M059J (cell line): ENCODE measurements at places on chromosomes 7 and 10.

GRCh38 chr10:24556750-24557742 is 166.6 kb downstream of the ARHGAP21 start:
- peak; percentile 58 for DNase-seq

DNA sequence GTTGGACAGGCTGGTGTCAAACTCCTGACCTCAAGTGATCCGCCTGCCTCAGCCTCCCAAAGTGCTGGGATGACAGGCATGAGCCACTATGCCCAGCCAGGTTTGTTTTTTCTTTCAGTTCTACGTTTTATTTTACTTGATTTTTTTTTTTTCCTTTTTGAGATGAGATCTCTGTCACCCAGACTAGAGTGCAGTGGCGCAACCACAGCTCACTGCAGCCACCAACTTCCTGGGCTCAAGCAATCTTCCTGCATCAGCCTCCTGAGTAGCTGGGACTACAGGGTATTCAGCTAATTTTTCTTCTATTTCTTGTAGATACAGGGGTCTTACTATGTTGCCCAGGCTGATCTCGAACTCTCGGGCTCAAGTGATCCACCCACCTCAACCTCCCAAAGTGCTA is 24.3 kb downstream of the GDI2 start:
- DNase-seq, result no peak

DNA sequence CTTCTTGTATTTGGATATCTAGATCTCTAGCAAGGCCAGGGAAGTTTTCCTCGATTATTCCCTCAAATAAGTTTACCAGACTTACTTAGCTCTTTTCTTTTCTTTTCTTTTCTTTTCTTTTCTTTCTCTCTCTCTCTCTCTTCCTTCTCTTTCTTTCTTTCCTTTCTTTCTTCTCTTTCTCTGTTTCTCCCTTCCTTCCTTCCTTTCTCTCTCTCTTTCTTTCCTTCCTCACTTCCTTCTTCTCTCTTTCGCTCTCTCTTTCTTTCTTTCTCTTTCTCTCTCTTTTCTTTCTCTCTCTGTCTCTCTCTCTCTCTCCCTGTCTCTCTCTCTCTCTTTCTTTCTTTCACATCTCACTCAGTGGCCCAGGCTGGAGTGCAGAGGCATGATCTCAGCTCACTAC is 37.0 kb downstream of the UPP1 start:
- DNase-seq, result no peak

- DNase-seq, result peak; percentile 67
Measured at GRCh38 chr7:37395618-37396259, 52.9 kb downstream of the ELMO1 start.

- DNase-seq, result no peak
Measured at GRCh38 chr7:82410461-82410860, 33.1 kb downstream of the CACNA2D1 start.

GRCh38 chr10:50625649-50626132 is 1.9 kb upstream of the SGMS1 start:
- peak; percentile 7 for DNase-seq

- DNase-seq, result no peak
Measured at GRCh38 chr7:141408440-141408839, 142.8 kb upstream of the AGK start.

DNA sequence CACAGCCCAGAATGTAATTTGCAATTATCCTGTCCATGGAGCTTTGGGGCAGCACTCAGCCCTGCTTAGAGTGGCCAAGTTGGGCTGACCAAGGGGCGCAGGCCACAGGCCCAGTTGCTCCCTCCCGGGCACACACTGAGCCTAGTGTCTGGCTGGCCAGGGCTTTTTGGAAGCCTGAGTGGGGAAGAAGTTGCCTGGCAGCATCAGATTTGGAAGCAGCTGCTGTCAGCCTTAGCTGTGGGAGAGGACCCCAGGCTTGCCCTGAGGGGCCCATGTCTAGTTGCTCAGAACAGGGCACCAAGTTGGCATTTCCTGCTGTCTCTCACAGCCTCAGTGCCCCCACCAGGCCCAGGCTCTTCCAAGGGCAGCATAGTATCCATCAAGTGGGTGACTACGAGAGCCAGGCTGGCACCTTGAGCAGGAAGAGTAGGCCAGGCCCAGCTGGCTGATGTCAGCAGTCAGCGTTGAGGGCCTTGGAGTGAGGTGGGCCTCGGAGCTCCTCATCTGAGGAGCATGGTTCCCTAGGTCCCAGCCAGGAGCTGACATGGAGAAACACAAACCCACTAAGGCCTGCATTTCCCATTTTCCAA is 14.4 kb downstream of the ANTXRL start:
- DNase-seq, result no peak

GRCh38 chr7:92161271-92161670 is 17.7 kb downstream of the LRRD1 start:
- DNase-seq, result no peak

DNA sequence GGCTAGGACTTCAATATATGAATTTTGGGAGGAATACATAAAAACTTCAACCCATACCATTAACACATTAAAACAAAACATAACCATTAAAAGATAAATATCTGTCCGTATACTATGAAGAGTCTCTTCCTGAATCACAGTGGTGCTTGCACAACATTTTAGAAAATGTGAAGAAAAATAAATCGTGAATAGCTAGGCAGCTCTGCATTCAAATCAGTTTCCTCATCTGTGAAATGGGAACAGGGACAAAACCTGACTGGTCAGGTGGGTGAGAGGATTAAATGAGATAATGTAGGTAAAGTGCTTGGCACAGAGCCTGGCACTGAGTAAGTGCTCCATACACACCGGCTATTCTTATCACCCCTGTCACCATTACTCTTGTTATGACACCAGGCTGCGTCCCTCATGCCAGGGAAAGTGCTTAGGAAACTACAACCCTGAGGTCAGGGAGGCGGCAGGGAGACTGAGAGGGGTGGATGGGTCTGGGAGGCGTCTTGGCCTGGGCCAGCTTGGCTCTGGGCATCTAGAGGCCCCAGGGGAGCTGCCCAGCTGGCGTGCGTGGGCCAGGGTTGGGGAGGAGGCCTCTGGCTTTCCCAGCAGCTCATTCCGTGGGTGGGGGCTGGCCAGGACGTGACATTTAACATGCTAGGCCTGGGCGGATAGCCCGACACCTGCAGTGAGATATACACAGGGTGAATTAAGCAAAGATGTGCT is 78.3 kb downstream of the SH3PXD2A start:
- no peak for DNase-seq
